CMK (cell line): ENCODE measurements at places on chromosomes 11 and 22.

DNA sequence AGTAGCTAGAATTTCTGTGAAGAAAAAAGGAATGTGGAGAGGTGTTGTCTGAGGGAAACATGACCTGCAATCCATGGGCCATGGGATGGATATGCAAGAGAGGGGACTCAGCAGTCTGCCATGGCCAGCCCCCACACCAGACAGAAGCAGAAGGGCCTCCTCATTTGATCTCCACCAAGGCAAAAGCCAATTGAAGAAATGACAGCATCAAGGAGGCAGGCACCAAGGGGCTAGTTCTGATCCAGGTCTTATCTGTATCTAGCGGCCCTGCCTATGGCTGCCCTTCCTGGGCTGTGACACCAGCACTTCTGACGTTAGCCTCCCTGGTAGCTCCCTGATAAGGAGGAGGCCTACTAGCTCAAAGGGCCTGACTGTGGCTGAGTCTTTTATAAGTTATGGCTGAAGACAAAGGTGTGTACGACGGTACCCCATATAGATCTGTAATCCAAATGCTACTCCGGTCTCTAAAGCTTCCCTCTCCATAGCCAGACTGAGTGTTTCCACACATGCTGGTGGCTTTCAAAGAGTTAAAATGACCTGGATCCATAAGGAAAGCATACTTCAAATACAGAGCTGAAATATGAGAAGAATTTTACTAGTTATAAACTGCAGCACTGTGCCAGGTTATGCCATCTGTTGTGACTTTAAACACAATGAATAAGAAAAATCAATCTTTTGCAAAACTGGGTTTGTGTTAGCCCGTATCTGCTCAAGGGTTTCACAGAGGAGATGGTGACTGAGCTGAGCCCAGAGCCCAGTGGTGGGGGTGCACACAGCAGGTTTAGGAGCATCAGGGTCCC is 34.4 kb downstream of the HIRA start:
- DNase-seq: no peak

- no peak for DNase-seq
These were observed 16.7 kb upstream of the KCNQ1OT1 start for GRCh38 chr11:2716376-2717095.

DNA sequence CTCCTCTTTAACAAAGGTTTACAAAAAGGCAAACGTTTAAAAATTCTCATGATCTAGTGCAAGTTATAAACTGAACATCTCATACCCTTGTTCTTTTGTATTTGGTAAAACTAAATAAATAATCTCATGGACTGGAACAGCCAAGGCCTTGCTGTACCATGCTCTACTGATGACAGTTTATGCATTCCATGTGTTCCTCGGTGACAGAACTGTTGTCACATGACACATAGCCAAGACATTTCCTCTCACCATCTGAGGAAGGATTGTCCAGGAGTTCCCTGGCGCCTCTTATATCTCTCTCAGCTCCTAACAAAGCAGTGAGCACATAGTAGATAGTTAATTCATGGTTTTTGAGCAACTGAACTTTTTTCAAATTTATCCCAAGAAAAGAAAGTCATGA is 12.6 kb downstream of the CCDC83 start:
- DNase-seq: no peak

DNA sequence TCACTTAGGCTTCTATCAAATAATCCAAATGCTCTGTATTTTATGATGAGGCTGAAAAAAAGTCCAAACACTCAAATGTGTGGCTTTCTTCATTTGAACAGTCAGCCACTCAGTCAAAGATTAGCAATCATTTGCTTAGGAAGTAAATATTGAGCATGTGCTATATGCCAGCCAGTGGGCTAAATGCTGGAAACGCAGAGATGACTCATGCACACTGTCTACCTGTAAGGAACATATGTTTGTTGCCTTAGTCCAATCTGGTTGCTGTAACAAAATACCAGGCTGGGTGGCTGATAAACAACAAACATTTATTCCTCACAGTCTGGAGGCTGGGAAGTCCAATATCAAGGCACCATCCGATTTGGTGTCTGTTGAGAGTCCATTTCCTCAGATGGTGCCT is 617.3 kb downstream of the NTM start:
- DNase-seq: no peak

DNA sequence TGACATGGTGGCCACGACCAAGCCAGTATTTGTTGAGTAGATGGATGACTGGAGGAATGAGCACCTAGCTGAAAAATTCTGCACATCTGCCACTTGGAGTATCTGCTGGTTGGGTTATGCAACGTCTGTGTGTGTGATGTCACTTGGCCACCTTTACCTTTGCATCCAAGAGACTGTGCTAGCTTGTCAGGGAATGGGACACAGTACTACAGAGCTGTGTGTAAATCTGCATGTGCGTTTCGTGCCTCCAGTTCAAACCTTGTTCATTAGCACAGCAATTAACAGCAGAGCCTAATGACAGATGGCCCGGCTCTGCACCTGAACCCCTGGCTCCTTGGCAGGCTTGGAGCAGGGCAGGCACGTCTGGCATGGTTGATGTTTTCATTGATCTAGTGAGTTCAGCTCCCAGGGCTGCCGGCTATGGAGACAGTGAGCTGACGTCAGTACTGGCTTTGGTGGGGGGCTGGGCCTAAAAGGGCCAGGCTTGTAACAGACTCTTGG is 188.4 kb upstream of the NAV2 start:
- no peak for DNase-seq

- no peak for DNase-seq
These were observed 6.5 kb downstream of the PTDSS2 start for GRCh38 chr11:456533-456932.

- no peak for DNase-seq
These were observed 8.4 kb downstream of the VSTM5 start for GRCh38 chr11:93842034-93842433.

DNA sequence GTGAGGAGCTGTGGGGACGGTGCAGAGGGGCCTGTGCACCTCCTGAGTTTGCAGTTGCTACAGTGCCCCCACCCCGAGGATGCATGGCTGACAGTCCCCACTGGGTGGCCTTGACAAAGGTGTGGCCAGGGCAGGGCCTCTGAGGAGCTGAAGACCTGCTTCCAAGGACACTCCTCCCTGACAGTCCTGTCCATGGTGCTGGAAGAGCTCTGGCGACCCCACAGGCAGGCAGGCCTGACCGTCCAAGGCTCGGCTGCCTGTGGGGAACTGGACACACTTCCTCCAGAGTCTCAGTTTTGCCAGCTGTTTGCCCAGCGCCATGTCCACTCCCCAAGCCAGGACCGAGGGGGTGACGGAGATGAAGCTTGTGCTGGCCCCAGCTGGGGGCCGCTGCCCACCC is 32.7 kb downstream of the BRSK2 start:
- no peak for DNase-seq

DNA sequence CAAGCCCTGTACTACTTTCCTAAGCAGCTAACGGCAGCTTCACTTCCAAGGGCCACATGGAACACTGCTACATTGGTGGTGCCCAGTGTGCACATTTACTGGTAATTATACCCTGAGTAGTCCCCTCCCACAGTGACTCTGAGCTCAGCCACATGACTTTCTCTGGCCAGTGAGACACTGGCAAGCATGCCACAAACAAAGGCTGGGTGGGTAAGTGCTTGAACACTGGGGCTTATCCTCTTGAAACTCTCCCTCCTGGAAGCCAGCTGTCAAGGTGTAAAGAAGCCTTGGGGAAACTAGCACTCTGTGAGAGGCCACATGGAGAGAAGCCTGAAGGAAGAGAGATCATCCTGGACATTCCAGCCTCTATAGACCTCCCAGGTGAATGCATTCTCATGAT is 54.4 kb upstream of the DRD2 start:
- DNase-seq: no peak

DNA sequence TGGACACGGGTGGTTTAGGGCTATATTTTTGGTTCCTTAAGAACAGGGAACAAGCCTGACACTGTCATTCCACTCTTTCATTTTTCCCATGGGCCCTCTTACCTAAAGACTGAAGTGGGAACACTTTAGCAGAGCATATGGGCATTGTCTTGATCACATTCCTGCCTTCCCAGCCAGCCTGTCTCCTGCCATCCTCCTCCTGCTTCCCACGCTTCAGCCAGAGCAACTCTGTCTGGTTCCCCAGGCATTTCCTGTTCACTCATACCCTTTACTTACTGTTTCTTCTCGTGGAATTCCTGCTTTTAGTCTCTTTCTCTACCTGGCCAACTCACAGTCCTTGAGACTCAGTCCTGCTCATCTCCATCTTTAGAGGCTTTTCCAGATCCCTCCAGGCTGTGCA is 22.8 kb downstream of the MRPL16 start:
- no peak for DNase-seq

DNA sequence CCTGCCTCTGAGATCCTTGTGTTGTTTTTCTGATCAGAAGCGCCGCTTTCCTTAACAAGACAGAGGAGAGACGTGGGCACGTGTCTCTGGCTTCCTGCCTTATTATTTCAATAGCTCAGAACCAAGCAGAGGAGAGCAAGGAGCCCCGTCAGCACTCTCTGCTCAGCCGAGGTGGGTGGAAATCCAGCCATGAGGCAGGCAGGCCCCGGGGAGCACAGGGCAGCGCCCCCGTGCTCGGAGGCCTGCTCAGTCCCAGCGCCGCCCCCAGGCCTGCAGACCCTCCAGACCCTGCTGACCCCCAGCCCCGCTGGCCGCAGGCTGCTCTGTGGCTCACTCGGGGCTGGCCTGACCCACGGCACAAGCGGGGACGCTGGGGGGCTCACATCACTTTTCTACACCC is 162.8 kb downstream of the BRD1 start:
- DNase-seq: no peak

DNA sequence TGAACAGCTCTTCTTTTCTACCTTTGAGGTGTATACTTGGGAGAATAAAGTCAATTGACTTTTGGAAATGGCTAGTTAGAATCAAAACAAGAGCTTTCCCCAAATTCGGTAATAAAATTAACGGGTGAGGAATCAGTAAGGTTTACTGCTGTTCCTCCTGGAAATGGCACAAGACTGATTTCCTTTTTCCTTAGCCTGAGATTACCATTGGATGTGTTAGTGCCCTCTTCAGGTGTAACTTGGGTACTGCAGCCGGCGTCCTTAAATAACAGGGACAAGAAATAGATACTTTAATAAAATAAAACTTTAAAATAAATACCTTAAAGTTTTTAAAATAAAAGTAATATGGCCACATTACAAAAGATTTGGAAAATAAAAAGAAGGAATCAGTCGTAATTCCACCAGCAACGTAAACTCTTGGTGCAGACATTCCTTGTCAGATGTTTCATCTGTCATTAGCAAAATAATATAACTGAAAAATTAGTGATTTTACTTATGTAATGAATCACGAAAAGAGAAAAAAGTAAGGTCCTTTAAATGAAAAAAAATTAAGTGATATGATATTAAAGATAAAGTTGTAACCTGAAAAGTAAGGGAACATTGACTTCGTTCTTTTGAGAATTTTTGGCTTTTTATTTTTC is 29.7 kb downstream of the ZFTA start:
- DNase-seq: peak; percentile 29

DNA sequence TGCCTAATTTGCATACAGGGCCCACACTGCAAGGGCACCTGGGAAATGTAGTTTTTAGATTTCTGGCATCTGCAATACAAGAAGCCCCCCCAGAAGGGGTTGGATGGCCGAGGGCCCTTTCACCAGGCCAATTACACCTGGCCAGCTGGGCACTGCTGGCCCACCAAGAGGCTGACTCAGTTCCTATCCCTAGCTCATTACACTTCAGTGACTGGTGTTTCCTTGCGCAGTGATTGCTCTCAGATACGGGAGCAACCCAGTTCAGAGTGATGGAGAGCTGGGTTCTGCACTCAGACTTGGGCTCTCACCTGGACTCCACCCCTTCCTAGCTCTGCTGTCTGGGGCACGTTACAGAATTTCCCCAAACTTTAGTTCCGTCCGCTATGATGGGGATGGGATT is 81.1 kb upstream of the SHANK2 start:
- no peak for DNase-seq

GRCh38 chr11:40877981-40878380 is 581.5 kb downstream of the LRRC4C start:
- peak; percentile 65 for DNase-seq

GRCh38 chr22:18947905-18948304 is 11.8 kb upstream of the PRODH start:
- no peak for DNase-seq

DNA sequence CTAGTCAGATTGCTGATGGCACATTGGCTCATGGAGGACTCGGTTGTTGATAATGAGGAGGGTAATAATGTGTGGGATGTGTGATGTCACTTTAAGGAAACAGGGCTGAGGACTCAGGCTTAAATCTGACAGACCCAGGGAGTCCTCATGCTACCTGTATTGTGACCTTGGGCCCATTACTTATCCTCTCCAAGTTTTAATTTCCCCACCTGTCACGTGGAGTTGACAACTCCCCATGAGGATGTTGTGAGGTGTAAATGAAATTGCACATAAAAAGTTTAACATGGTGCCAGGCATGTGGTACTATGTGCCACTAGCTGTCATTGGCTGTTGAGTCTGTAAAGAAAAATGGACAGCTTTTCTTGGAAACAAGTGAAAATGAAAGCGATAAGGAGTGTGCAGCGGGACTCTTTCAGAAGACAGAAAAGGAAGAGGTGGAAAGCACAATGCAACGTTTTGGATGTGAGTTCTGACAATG is 15.3 kb downstream of the IL10RA start:
- DNase-seq: no peak

- DNase-seq: no peak
These were observed 549.1 kb downstream of the MN1 start for GRCh38 chr22:27252282-27253049.

DNA sequence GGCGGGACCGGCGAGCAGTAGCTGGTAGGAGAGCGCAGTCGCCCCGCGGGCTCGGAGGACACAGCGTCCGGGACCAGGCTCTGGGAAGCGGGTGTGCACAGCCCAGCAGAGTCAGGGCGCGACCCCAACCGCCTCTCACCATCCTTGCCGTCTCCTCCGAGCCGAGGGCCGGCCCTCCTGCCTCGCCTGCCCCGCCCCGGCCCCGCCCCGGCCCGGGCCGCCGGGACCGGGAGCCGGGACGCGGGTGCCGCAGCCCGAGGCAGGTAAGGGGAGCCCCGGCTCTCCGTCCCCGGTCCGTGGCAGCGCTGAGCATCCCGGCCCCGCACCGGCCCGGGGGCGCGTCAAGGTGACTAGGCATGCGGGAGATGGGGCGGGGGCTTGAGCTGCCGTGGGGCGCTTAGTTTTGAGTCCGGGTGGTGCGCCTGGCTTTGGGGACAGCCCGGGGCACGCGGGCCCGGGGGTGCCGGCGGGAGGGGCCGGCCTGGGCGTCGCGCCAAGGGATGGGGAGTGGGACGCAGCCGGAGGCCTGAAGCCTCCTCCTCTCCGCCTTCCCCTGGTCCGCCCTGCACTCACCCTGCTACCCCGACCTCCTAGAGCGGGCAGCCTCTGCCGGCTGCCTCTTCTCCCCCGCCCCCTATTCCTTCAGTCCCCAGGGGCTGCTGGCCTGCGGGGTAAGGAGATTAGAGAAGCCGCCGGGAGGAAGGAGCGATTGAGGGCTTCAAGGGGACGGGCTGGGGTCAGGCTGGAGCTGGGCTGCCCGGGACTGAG is at the start of gene ABCG4:
ABCG4 (plus strand) TSS at position 35 of the 768 bp plus-strand sequence. CDS start 914 bp downstream, outside the sequence.
- no peak for DNase-seq

DNA sequence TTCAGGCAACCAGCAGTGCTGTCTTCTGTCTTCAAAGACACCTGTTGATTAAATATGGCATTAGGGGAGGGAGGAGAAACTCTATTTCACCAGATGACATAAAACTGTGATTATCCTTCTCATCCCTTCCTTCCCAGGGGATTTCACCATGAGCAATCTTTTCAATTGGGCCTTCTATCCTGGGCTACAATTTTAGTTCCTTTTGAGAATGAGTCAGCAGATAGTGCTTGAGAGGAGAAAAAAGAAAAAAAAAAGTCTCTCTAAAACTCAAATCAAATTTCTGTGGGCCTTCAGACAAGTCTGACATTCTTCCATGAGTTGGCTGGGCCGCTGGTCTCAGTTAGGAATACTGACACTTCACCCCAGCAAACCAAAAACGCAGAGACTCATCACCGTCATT is 7.2 kb downstream of the FLI1 start:
- DNase-seq: no peak
